ENCODE measurements at places on chromosomes 12 and 14. TPM values are rescaled to one million over a fixed set of nuclear protein-coding genes. Genes with fewer than 3 reads are reported as not detected.

The CLEC6A gene
- not detected for total RNA-seq

The NINJ2 gene
- total RNA-seq = 15.3 TPM

The LRIG3 gene
- not detected for total RNA-seq

The CMA1 gene
- total RNA-seq = not detected

The ENDOU gene
- not detected for total RNA-seq

The PTPRR gene
- not detected for total RNA-seq

The RTL1 gene
- not detected for total RNA-seq

The AQP6 gene
- total RNA-seq = not detected

The DAO gene
- not detected for total RNA-seq

The PDE3A gene
- not detected for total RNA-seq

Data from natural killer cell treated with Interleukin-12 subunit alpha and Interleukin-12 subunit beta and Interleukin-15 and Interleukin-18, amount 100 ng/mL, for 72 hours (primary cell).